ENCODE measurements at places on chromosomes 12 and 14. TPM values are rescaled to one million over a fixed set of nuclear protein-coding genes. Genes with fewer than 3 reads are reported as not detected.
A peak's percentile ranks its signal among the peaks of the same experiment; 100 is the strongest.

GRCh38 chr14:28303248-28303647 is 463.3 kb upstream of the FOXG1 start:
- DNase-seq, result no peak

- DNase-seq, result no peak
Measured at GRCh38 chr12:1197264-1198018, 206.4 kb downstream of the ERC1 start.

- no peak for DNase-seq
Measured at GRCh38 chr12:53862831-53863230, 75.8 kb upstream of the HOXC13 start.

DNA sequence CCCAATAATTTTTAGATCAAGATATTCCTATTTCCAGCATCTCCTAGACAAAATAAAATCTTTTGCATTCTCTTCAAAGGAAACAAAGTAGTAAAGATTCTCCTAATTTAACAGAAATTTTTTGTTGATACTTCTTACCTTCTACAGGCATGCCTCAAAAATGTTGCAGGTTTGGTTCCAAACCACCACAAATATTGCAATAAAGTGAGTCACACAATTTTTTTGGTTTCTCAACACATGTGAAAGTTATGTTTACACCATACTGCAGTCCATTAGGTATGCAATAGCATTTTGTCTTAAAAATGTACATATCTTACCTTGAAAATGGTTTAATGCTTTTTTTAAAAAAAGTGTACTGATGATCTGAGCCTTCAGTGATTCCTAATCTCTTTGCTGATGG is 65.6 kb upstream of the USP15 start:
- no peak for DNase-seq

LAG3 gene
- polyA plus RNA-seq, result 2.6 TPM

DNA sequence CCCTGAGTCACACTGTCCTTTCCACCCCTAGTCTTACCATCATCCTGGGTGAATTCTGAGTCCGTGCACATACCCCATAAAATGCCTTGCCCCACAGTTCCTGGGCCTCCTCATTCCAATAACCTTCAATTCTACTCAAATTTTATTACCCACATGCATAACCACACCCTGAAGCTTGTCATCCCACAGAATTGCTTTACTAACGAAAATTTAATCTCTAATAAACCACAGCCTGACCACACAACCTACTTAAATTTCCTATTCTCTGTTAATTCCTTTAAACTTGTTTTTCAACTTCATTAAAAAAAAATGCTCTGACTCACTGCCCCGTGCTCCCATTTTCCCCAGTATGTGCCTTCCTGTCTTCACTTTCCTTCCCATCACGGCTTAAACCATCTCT is 205.9 kb downstream of the PHLDA1 start:
- DNase-seq, result no peak

- DNase-seq, result no peak
Measured at GRCh38 chr12:104602406-104602805, 145.7 kb downstream of the CHST11 start.

- no peak for DNase-seq
Measured at GRCh38 chr12:44511289-44511688, 364.8 kb downstream of the NELL2 start.

GRCh38 chr12:1691123-1692007 is 495 bp downstream of the ADIPOR2 start:
- DNase-seq, result peak; percentile 44

AMDHD1 gene
- 1.4 TPM for polyA plus RNA-seq

DNA sequence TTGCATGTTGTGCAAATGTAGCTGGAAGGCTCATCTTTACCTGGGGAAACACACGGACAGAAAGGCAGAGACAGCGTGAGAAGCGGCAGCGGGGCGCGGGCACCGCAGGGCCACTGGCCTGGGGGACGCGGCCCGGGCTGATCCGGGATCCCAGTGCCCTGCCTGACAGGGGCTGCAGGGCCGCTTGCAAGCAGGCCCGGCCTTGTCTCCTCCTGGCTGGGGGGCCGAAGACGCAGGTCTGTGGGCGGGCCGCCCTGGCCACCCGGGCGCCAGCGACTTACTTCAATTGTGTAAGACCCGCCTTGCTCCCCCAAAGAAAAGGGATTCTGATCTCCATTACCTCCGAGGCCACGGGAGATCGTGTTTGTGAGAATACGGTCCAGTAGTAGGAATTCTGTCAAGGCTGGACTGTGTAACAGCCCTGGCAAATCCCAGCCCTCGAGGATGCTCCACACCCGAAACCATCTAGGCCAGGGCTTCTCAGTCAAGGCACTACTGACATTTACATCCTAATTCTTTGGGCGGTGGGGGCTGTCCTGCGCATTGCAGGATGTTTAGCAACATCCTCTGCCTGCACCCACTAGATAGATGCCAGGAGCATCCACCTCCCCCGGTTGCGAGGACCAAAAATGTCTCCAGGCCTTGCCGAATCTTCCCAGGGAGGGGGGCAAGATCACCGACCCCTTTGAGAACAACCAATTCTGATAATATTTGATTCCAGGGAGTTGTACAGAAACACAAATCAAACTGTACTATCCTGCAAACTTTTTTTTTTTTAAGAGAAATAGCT is 95.6 kb downstream of the BCL11B start:
- no peak for DNase-seq

- DNase-seq, result no peak
Measured at GRCh38 chr14:104037903-104038302, 47.6 kb upstream of the ASPG start.

- no peak for DNase-seq
Measured at GRCh38 chr12:130990034-130990433, 36.3 kb downstream of the ADGRD1 start.

GRCh38 chr12:27271206-27271605 is 27.1 kb downstream of the STK38L start:
- no peak for DNase-seq

GRCh38 chr12:89470741-89471509 is 53.7 kb downstream of the GALNT4 start:
- DNase-seq, result no peak

DNA sequence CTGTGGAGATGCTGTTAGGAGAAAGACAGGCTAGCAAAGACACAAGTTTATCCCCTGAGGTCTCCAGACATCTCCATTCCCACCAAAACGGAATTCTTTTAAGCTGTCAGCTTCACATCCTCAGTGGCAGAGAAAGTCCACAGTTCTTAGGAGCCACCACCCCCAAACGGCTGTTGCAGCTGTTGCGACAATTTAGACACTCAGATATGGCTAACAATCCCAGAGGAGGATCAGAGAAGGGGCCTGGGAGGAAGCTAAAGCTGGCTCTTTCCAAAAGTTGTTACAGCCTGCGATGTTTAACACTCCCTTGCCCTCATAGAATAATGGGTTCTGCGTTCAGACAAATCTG is 1.9 kb upstream of the ATP5MC2 start:
- DNase-seq, result no peak

ZNF26 gene
- polyA plus RNA-seq, result 18.6 TPM

DNA sequence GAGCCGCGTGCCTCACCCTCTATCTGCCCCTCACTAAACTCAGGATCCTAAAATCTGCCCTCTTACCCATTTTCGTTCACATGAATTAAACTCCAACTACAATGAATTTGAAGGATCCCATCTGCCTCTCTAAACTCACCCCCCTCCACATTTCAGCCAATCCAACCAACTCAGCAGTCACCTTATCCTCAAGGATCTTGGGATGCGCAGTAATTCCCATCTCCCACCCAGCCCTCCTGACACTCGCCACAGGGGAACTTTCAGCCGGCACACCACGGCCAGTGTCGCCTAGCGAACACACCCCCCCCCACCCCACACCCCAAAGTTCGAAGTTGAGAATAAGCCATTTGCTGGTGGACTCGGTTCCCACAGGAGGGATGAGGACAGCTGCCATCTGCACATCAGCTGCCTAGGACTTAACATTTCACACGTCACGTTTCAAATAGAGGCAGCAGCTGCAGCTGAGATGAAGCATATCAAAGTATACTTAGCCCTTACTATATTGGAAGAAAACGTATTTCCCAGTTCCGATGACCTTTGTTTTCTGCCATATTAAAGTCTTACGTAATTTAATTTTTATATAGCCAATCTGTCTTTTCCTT is 8.7 kb upstream of the SELPLG start:
- no peak for DNase-seq

DNA sequence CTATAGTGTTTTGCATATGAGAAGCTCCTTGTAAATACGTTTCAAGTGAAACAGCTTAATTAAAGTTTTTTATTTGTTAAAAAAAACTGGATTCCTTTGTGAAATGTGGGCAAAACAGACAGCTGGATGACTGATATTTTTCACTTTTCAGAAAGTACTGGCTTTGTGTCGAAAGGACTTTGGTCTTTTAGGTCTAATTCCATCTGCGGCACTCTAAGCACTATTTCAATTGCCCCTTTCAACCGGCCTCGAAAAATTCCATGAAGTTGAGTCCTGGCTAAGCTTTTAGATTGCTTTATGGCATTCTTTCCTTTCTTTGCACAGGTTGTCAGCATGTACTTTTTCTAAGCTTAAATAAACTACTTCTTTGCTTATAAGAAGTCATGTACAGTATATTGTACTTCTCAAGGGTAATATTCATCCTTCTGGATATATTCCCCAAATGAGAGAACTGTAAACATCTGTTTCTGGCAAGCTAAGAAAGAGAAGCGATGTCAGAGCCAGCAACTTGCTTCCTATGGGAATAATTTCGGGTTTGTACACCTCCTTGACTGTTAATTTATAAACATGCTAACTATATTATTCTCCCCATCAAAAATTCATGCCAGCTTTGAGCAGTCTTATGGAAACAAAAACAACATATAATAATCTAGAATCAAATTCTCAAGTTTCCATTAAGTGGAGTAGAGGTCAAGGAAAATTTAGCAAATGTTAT is 611.3 kb downstream of the ETNK1 start:
- DNase-seq, result no peak

Measured in left renal cortex interstitium (tissue), 4 donors.